ENCODE measurements at places on chromosomes 5 and 9.

GRCh38 chr5:136453986-136454758, 88.8 kb upstream of the TRPC7 start:
- DNase-seq = no peak

- DNase-seq = peak; percentile 12
These were observed 125.3 kb upstream of the ABCA1 start for GRCh38 chr9:105053209-105053652.

DNA sequence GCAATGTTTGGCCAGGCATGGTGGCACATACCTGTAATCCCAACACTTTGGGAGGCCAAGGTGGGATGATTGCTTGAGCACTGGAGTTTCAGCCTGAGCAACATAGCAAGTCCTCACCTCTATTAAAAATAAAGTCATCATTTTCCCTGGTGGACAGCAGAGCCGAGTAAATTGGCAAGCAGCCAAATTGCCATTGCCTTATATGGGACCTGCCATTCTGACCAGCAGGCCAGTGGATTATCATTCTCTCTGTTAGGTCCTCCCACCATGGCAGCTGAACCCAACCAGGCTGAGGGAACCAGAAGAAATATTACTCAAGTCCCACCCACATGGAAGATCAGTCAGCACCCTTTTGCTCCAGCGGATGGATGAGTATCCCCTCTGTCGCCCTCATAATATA, 1829.9 kb downstream of the EFNA5 start:
- no peak for DNase-seq

DNA sequence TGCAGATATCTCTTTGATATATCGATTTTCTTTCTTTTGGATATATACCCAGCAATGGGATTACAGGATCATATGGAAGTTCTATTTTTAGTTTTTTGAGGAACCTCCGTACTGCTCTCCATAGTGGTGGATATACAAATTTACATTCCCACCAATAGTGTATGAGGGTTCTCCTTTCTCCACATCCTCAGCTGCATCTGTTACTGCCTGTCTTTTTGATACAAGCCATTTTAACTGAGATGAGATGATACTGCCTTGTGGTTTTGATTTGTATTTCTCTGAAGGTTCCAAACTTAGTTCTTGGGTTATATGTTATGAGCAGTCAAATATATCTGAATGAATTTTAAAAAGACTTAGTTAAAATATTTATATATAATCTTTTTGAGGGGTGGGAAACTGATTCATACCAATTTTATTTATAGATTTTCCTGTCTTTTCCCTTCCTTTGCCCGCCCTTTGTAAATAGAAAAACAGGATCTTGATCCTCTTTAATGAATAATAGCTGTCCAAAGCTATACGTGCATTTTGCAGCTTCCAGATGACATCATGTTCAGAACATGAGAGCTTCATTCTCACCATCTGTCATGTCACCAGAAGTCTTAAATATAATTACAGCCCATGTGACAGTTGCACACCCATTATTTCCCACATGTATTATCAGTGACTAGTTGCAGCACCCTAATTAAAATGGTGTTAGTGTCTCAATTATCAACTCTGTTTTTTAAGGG, 6.2 kb upstream of the ARHGEF28 start:
- DNase-seq = no peak

- DNase-seq = no peak
These were observed 213.0 kb downstream of the SMARCA2 start for GRCh38 chr9:2228132-2228531.

- DNase-seq = no peak
These were observed 47.5 kb downstream of the NLN start for GRCh38 chr5:65769539-65769938.

- DNase-seq = no peak
These were observed 216.8 kb upstream of the PIK3R1 start for GRCh38 chr5:67998709-67999261.

GRCh38 chr5:97193355-97193688, 10.3 kb upstream of the RIOK2 start:
- DNase-seq = no peak

DNA sequence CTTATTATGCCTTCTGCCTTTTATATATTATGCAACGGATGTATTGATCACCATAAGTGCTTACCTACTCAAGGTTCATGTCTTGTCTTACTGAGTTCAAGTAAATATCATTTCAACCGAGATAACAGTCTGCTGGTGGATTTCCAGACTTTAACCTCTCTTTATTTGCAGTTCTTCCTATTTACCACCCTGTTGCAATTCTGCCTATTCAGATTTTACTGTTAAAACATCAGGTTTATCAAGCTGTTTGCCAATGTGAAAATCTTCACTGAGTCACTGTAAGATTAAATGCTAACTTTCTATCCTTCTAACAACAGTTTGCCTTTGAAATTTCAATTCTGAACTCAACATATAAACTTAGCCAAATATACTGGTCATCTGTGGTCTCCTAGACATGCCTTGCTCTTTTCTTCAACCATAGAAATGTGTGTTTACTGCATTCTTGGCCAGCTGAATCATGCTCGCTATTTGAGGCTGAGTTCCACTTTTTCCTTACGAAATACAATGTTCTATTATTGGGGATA, 471.7 kb upstream of the RORB start:
- DNase-seq = no peak

- no peak for DNase-seq
These were observed 111.3 kb downstream of the FER start for GRCh38 chr5:108858959-108859358.

DNA sequence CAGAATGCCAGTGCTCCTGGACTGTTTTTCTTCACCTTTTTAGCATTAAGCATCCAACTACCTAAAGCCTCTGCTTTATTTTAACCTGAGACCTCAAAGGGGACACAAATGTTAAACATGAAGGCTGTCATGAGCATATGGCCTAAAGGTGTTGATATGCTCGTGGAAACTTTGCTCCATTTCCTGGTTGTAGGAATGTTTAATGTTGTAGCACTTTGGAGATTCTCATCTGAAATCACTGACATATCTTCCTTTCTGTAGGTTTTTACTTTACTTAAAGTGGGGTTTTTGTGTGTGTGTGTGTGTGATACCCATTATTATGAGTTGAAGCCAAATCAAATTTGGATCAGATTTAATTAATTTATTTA, 37.0 kb downstream of the HABP4 start:
- no peak for DNase-seq

GRCh38 chr5:141585594-141585993, 33.2 kb downstream of the DIAPH1 start:
- no peak for DNase-seq

DNA sequence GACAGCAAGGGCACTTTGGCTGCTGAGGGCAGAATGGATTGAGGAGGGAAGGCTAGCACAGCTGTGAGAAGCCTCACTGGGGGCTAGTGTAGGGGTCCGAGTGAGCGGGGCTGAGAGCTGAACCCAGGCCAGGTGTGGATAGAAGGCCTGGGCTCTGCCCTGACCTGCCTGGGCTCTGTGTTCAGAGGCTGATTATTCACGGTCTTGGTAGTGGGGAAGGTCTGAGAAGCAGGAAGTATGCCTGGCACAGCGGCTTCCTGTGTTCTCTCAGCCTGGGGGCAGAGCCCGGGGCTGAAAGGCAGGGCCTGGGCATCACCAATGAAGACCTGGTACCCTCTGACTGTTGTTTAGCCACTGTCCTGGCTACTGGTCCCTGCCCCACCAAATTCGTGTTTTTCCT, 136.4 kb upstream of the TBC1D2 start:
- no peak for DNase-seq

DNA sequence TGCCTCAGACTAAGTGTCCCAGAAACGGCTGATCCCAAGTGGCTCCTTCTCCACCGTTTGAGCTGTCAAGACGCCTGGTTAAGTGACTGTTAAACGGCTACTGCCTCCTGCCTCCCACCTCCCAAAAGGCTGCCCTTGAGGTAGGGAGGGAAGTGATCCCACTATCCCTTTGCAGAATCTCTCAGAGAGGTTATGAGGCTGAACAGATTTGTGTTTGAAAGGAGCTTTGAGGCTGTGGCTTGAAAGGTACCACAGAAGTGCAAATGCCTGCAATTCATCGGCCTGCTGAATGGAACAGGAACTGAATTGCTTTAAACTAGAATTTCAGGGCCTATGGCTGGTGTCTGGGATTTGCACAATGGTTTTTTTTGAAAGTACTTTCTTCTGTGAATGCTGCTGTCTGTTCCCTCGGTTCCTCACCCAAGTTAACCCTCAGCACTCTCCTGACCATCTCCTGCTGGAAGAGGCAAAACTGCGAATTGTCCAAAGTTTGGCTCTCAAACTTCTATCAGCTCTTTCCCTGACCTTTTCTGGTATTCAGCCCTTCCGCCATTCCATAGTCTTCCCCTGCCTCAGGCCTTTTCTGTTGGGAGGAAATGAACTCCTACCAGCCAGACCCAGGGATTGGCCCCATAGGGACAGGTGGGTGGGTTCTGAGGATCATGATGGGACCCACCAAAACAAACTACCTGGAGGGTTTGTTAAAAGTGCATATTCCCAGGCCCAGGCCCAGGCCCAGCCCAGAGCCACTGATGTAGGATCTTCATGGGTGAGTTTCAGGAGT, 453.3 kb downstream of the KDM4C start:
- DNase-seq = no peak

GRCh38 chr5:169803077-169803981, 166.3 kb downstream of the DOCK2 start:
- DNase-seq = no peak

GRCh38 chr9:126457175-126457547, 130.5 kb downstream of the MVB12B start:
- no peak for DNase-seq

DNA sequence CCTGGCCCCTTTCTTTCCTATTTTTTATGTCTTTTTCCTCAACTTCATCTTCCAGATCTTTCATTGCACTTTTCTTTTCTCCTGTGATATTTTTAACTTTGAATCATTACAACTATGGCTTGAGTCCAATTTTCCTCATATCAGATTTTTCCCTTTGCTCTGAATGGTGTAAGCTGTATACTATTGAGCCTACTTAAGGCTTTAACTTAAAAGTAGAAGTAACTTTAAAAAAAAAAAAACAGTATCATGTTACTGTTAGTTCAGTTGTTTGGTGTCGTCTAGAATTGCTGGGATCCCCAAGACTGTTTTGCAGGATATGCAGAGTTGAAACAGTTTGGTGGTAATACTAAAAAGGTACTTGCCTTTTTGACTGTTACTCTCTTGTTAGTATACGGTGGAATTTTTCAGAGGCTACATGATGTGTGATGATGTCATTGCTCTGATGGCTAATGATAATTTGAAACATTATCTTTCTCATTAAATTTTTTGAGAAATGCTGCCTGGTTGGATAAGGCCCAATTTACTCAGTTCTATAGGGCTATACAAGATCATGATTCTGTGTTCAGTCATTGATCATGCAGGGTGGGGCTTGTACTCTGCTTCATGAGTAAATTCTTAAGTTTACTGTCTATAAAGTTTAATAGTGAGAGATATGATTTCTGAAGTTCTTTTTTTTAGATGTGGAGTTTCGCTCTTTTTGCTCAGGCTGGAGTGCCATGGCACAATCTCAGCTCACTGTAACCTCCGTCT, 8.8 kb downstream of the NAA35 start:
- DNase-seq = no peak

DNA sequence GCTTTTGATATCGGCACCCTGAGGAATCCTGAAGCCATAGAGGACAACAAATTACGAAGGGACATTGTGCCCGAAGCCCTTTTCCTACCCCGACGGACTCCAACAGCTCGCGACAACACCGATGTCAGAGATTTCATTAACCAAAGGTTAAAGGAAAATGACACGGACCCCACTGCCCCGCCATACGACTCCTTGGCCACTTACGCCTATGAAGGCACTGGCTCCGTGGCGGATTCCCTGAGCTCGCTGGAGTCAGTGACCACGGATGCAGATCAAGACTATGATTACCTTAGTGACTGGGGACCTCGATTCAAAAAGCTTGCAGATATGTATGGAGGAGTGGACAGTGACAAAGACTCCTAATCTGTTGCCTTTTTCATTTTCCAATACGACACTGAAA, 129.5 kb downstream of the CDH6 start:
- DNase-seq = no peak

DNA sequence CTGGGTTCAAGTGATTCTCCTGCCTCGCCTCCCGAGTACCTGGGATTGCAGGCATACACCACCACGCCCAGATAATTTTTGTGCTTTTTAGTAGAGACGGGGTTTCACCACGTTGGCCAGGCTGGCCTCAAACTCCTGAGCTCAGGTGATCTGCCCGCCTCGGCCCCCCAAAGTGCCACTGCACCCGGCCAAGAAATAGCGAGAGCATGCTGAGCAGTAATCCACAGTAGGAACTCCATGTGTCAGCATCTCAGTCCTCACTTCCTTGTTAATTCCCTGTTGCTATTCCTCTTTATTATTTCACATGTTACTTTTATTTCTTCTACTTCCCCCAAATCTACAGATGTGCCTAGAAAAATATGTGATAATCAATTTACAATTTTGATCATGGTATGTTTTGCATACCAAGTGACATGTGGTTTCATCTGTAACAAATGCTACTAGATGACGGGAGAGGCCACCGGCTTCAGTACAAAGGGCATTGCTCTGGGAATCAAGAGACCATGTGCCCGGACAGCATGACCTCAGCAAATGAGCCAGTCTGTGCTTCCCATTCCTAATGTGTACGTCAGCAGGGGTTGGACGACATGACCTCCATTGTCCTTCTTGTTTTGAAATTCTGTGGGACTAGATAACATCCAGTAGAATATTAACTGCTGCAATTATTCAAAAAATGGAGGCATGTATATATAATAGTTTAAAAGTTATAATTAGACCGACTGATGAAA, 61.6 kb downstream of the FNBP1 start:
- DNase-seq = no peak

DNA sequence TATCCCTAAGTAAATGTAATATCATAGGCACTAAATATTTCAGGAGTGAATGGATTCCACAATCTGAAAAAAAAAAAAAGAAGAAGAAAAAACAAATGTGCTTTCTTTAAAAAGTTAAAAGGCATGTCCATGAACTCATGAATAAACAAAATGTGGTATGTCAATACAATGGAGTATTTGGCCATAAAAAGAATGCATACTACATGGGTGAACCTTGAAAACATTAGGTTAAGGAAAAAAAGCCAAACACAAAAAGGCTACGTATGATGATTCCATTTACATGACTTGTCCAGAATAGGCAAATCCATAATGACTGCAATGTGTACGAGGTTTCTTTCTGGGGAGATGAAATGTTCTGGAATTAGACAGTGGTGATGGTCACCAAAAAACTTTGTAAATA, 45.3 kb downstream of the FNIP1 start:
- DNase-seq = no peak

GRCh38 chr5:107576736-107577393, 93.9 kb downstream of the EFNA5 start:
- no peak for DNase-seq

- DNase-seq = no peak
These were observed 18.1 kb downstream of the GRXCR2 start for GRCh38 chr5:145854651-145855258.

- DNase-seq = no peak
These were observed 7.6 kb upstream of the CXXC5 start for GRCh38 chr5:139640421-139641115.

GRCh38 chr9:96186591-96187011, 115.4 kb downstream of the HSD17B3 start:
- no peak for DNase-seq
